Renal pelvis (tissue), 12 donors: ENCODE measurements at places on chromosomes 12 and 14. TPM values are rescaled to one million over a fixed set of nuclear protein-coding genes. Genes with fewer than 3 reads are reported as not detected.

Gene NEUROD4
- not detected for polyA plus RNA-seq

Gene SIX6
- not detected for polyA plus RNA-seq

Gene FAM216A
- polyA plus RNA-seq, result 14.8 TPM

Gene NAV3
- polyA plus RNA-seq, result 9.4 TPM

Gene LRP1-AS
- not detected for polyA plus RNA-seq

Gene DDX24
- 170 TPM for polyA plus RNA-seq

Gene MYRFL
- 3.0 TPM for polyA plus RNA-seq

Gene PAX9
- 0.30 TPM for polyA plus RNA-seq

Gene CYP46A1
- polyA plus RNA-seq, result 4.1 TPM

Gene PTGER2
- 6.5 TPM for polyA plus RNA-seq

Gene FOXN4
- 2.7 TPM for polyA plus RNA-seq

Gene TMEM260
- 32.5 TPM for polyA plus RNA-seq

Gene ADAM20
- 0.30 TPM for polyA plus RNA-seq

Gene SMCO2
- 0.92 TPM for polyA plus RNA-seq
